ENCODE measurements at places on chromosomes 2 and 18. TPM values are rescaled to one million over a fixed set of nuclear protein-coding genes. Genes with fewer than 3 reads are reported as not detected.

- DNase-seq: no peak
Observed at GRCh38 chr2:11985817-11986566, 239.6 kb downstream of the LPIN1 start.

- DNase-seq: peak; percentile 20
Observed at GRCh38 chr2:241844831-241845578, 13.7 kb downstream of the PDCD1 start.

DNA sequence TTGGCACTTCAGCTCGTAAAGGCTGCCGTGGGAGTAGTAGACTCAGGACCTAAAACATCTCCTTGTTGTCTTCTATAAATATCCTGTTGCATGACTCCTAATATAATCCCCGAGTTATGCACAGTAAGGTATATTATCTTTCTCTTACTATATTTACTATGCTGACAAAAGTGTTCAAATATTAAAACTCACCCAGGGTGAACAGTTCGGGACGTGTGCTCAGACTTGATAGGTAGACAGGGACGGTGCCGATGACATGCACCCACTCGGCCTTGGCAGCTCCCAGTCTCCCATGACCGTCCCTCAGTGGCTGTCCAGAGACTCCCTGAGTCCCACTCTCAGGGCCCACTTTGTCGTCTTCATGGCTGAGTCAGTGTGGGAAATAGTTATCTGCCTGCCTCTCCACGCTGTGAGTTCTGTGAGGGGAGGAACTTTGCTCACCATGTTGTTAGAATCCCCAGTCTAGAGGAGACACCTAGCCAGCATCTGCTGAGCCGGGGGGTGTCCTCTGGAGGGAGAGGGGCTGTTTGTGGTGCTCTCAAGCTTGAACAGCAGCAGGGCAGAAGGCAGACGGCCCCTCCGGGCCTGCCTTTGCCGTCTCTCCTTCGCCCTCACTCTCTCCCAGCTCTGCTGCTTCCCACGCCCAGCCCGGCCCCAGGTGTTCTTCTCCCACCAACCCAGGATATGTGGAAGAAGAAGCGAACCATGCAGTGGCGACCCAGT, 75.0 kb downstream of the DGKD start:
- no peak for DNase-seq

DNA sequence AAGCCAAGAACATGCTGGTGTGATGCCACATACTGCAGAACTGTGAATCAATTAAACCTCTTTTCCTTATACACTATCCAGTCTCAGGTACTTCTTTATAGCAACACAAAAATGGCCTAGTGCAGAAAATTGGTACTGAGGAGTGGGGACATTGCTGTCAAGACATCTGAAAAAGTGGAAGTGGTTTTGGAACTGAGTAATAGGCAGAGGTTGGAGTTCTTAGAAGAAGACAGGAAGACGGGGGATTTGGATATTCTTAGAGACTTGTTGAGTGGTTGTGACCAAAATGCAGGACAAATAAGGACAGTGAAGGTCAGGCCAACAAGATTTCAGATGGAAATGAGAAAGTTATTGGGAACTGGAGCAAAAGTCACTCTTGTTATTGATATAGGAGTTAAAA, 31.3 kb upstream of the CDH2 start:
- no peak for DNase-seq

- DNase-seq: no peak
Observed at GRCh38 chr18:5543036-5543680, 639 bp downstream of the EPB41L3 start.

DNA sequence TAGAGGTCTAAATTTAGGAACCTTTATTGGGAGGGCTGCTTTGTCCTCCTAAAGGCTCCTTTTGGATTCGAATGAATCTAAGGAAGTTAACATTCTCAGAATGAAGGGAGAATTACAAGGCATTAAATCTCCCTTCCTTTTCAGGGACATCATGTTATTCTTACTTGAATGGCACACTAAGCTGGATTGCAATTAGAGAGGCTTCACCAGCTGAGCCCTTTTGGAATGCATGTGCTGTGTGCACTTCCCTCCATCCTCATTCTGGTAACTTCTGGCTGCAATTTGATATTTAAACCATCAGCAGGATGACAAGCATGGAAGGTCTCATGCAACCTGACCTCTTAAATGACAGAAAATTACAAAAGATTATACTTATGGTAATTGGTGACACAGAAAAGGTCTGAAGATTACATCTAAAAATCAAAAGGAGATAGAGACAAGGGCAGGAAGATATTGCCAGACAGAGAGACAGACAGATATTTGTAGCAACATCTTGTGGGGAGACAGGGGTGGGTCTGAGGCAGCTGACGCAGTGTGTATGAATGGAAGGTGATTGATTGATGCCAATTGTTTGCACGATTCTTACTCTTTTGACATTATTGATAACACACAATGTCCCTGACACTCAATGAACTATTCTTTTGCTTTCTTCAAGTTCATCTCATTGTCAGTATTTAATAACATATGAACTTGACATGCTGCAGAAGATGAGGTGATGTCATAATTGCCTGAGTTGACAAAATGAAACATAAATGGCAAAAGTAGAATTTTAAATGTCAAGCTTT, 570.8 kb upstream of the GYPC start:
- DNase-seq: no peak

- DNase-seq: no peak
Observed at GRCh38 chr2:68980956-68981355, 6.5 kb downstream of the GKN1 start.

GRCh38 chr18:5966514-5966913, 71.2 kb upstream of the TMEM200C start:
- DNase-seq: no peak

DNA sequence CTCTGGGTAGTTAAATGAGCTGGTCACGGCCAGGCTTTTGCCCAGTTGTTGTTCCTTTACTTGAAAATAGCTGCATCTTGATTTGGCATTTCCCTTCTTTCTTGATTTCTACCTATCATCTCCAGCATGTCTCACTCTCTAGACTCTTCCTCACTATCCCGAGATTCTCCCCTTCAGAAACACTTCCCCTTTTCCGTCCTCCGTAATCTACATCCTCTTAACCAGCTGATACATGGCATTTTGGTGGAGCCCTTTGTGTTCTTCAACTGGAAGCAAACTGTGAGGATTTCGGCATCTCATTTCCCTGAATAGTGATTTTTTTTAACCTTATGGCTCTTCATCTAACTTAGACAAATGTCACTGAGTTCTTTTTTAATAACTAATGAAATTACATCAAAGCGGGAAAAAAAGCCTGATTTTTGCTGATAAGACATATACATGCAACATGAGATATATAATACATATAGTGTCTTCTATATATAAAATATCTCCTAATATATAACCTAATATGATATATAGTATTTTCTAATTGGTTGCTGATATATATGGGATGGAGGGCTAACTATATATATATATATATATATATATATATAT, 220.2 kb upstream of the RASGRP3 start:
- DNase-seq: no peak

DNA sequence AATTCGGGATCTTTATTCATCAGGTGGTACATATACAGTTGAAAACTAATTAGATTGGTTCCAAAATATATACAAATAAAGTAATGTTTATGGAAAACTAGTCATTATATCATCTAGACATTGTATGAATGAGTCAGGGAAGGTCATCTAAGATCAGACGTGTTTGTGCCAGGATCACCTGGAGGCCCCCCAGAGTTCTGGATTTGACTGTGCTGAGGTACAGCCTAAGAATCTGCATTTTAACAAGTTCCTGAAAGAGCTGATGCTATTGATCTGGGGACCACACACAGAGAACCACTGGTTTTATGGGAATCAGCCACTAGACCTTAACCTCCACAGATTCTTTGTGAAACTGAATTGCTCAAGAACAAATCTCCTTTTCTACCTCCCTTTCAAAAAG, 43.2 kb downstream of the PARD6G start:
- no peak for DNase-seq

- no peak for DNase-seq
Observed at GRCh38 chr2:68906716-68907115, 35.5 kb upstream of the BMP10 start.

DNA sequence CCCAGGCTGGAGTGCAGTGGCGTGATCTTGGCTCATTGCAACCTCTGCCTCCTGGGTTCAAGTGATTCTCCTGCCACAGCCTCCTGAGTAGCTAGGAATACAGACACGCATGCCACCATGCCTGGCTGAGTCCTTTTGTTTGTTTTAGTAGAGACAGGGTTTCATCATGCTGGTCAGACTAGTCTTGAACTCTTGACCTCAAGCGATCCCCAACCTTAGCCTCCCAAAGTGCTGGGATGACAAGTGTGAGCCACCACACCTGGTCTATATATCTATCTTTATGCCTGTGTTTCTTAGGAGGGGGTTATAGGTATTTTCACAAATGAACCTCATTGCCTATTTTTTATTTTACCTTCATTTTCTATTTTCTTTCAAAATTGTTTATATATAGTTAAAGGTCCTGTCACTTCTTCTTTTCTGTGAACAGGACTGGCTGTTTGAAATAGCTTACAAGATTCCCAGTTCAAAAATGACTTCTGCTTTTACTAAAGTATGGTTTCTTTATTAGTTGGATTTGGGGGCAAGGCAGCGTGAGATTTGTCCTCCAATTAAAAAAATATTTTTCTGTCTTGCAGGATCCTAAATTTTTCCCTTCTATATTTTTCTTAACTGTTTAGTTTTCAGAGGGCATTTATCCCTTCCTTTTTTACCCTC, 16.4 kb upstream of the MARCHF7 start:
- no peak for DNase-seq

DNA sequence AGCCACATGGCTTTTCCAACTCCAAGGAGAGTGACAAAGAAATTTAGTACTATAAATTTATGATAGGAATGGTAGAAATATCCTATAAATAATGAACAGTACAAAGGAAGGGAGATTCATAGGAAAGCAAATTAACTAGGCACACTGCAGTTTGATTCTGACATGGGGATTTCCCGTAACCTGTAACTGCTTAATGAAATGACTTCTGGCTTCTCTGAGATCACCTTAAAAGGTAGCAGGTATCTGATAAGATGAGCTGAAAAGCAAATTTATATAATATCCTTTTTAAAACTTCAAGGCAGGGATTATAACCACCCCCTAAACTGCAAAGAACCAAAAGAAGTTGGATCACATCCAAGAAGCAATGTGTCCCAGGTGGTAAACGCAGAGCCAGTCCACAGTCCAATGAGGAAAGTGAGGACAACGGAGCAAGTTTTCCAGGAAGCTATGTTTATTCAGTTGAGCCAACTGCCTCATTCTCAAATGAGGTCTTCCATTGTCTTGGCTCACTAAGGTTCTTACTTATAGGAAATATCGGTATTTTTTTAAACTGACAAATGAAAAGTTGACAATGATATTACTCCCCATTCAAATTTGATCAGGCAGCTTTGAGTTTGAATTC, 43.0 kb downstream of the WIPF1 start:
- DNase-seq: no peak

GRCh38 chr18:54983041-54983686, 23.9 kb upstream of the CCDC68 start:
- no peak for DNase-seq

DNA sequence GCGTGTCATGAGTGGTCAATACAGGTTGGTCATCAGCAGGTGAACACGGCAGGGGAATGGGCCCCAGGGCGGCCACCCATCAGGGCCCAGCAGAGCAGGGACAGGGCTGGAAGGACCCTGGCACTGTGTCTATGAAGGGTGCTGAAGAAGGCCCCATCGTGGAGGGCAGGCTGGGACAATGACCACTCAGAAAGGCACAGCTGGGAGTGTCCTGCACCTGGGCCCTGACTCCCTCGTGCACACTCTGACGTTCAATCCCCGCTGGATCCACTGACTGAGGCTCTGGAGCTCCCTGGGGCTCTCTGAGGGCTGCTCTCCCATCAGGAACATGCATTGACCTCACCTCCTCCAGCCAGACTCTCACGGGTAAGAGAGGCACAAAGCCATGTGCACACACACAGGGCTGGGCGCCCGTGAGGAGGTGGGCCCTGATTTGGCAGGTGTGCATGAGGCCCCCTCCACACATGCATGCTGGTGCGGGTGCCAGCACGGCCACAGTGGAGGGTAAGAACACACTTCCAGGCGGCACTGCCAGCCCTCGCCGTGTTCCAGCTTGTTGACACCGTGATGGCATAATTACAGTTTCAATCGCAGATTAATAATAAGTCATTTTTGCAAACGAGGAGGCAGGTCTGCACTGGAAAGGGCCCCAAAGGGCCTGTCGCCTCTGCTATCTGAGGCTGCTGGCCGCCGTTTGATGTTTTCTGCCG, 58.5 kb downstream of the SMAD7 start:
- DNase-seq: no peak

- DNase-seq: no peak
Observed at GRCh38 chr2:96842600-96842999, 1.2 kb downstream of the ANKRD23 start.

GRCh38 chr2:20470211-20470610, 23.3 kb downstream of the RHOB start:
- no peak for DNase-seq

DNA sequence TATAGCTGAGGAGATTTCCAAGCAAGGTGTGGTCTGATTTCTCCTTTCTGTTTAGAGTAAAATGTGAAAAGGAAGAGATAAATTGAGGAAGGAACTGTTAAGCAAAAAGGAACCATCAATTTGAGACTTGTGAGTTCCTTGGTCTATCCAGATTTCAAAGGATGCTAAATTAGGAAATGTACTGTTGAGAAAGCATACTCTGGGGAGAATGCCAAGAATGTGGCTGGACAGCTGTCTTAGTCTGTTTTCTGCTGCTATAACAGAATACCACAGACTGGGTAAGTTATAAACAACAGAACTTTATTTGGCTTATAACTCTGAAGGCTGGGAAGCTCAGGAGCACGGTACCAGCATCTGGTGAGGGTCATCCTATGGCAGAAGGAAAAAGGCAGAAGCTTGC, 1097.2 kb downstream of the TDRD15 start:
- no peak for DNase-seq

GRCh38 chr2:113117541-113118262, 9.7 kb upstream of the IL1RN start:
- DNase-seq: no peak

- DNase-seq: no peak
Observed at GRCh38 chr2:1642066-1642861, 102.1 kb downstream of the PXDN start.

- no peak for DNase-seq
Observed at GRCh38 chr2:137826373-137827372, 137.6 kb upstream of the HNMT start.

- DNase-seq: no peak
Observed at GRCh38 chr2:145751629-145752028, 1231.7 kb upstream of the ZEB2 start.

The SOS1 gene
- total RNA-seq: 9.3 TPM

The REEP1 gene
- 5.6 TPM for total RNA-seq

The RNPEPL1 gene
- total RNA-seq: 38.2 TPM

The ST6GAL2 gene
- total RNA-seq: not detected

The AGXT gene
- not detected for total RNA-seq

The C1GALT1C1L gene
- total RNA-seq: 0.28 TPM

The FAM110C gene
- total RNA-seq: 10.1 TPM

The CFAP65 gene
- 0.14 TPM for total RNA-seq

The UGT1A5 gene
- total RNA-seq: not detected

The NFATC1 gene
- 3.6 TPM for total RNA-seq

The CDCA7 gene
- 0.28 TPM for total RNA-seq

The MAP3K19 gene
- not detected for total RNA-seq

The SCYGR4 gene
- not detected for total RNA-seq

The BOLL gene
- total RNA-seq: not detected
